ENCODE measurements at places on chromosomes 6 and 20.

DNA sequence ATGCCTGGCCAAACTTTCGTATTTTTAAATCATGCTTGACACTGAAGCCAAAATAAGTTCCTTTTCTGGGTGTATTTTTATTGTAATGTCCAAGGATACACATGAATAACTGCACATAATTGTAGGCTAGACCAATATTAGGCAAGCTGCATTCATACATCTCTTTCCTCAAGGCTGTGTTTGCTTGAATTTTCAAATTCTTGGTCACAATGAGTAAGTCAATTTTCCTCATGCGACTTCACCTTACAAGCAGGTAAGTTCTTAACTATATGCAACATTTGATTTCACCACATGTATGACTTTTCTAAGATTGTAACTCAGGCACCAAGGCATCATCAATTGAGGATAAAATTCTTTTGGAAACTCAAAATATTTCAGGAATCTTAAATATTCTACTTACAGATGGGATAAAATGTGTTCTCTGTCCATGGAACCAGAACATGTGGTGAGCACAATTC, 112.4 kb upstream of the ZNF217 start:
- no peak for DNase-seq

DNA sequence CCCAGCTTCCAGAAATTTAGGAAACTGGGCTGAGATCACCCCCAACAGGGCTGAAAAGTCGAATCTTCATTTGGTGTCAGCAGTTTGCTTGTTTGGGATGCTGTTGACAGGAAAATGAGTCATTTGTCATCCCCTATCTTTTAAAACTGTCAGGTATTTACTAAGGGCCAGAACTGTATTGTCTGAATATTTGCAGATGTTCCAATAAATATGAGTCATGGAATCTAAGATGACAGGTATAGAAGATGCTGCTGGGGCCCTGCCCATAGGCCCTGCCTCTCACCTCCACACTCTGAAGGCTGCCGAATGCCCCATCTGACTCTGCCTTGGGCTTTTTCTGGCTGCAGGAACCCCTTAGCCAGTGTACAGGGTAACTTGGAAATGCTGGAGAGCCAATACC, 3.9 kb downstream of the ETV7 start:
- DNase-seq = no peak

DNA sequence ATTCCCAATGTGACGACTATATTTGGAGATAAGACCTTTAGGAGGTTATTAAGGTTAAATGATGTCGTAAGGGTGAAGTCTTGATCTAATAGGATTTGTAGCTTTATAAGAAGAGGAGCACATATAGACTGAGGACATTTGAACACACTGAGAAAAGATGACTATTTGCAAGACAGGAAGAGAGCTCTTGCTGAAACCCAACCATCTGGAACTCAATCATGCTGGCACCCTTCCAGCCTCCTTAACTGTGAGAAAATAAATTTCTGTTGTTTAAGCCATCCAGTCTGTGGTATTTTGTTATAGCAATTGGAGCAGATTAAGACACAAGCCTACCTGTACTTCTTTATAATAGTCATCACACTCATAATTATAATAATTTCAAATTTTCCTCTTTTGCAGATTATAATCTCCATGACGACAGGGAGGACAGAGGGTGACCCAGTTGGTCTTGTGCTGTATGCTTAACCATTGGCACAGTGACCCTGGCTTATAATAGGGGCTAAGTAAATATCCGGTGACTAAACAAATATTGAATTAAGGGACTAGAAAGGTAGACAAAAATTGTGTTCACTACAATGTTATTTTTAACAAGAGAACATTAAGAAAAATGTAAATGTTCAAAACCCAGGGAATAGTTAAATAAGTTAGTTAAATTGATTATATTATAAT, 206.4 kb upstream of the HDDC2 start:
- DNase-seq = no peak

GRCh38 chr6:3136292-3137011, 17.9 kb downstream of the BPHL start:
- no peak for DNase-seq

DNA sequence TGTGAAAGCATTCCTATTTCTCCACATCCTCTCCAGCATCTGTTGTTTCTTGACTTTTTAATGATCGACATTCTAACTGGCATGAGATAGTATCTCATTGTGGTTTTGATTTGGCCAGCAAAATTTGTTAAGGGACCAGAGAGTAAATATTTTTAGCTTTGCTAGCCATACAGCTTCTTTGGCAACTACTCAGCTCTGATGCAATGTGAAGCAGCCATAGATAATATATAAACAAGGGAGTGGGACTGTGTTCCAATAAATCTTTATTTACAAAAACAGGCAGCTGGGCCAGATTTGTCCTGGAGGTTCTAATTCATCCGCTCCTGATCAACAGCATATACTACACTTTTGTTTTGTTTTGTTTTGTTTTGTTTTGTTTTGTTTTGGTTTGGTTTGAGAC, 202.9 kb downstream of the ZNF217 start:
- no peak for DNase-seq

DNA sequence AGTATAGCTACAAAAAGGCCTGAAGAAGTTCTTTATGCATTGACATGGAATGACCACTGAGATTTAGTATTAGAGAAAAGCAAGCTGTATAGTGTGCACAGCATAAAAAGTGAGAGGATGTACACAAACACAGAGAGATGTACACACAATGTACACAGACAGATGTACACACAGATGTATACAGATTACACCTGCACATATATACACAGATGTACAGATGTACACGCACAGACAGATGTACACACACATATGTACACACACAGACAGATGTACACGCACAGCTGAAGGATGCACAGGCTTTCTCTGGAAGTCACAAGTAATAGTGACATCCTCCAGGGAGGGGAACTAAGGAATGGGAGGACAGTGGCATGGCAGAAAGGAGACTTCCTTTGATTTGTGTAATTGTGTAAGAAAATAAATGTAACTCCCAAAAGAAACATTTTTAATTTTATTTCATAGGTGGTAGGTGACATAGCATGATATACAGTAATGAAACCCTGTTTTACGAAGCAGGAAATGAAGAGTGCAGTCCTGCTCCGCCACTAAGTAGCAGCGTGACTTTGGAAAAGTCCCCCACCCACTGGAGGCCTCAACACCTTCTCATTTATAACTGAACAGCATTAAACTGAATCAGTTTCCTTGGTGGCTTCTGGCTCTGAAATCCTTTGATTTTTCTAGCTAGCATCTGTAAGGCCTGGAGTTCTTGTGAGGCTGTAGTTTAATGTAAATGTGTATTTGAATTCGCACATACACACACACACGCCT, 14.1 kb downstream of the NFATC2 start:
- no peak for DNase-seq

- DNase-seq = no peak
Measured at GRCh38 chr6:51531623-51532022, 555.8 kb downstream of the PKHD1 start.

DNA sequence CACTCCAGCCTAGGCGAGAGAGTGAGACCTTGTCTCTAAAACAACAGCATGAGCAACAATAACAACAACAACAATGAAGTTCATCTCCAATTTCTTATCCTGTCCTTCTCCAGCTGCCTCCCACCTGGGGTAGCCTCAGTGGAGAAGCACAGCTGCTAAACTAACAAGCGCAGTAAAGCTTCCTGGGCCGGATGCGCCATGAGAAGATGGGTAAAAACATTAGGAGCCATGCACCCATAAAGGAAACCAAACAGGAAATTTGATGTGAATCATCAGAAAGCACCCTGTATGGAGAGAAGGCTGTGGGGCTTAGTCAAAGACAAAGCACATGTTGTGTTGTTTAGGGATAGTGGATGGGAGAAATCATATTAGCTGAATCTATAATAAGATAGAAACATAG, 61.1 kb upstream of the CCN6 start:
- DNase-seq = peak; percentile 5

GRCh38 chr6:80341330-80341729, 234.9 kb downstream of the BCKDHB start:
- no peak for DNase-seq

DNA sequence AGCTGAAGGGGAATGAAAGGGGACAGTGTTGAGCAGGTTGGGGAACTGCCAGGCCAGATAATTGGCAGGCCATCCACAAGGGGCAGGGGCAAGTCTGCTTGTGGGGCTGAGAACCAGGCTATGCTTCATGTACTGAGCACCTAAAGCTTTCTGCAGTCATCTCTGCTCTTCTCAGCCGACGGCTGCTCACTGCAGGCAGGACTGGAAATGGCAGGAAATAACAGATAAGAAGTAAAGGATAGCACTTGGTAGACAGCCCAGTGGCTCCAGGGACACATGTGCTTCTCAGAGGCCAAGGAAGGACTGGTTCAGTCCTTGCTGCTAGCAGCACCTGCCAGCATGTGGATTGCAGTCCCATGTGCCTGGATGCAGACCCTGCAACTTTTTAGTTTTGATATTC, 89.8 kb downstream of the CD164 start:
- DNase-seq = no peak

DNA sequence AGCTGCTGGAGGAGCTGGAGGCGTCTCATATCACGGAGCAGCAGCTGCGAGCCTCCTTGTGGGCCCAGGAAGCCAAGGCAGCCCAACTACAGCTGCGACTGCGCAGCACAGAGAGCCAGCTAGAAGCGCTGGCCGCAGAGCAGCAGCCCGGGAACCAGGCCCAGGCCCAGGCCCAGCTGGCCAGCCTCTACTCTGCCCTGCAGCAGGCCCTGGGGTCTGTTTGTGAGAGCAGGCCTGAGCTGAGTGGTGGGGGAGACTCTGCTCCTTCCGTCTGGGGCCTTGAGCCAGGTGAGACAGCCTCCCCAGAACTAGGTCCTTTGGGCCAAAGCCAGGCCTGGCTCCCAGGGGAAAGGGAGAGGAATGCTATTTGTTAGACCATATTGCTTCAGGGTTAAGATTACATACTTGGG, 31.7 kb downstream of the C20orf173 start:
- no peak for DNase-seq

DNA sequence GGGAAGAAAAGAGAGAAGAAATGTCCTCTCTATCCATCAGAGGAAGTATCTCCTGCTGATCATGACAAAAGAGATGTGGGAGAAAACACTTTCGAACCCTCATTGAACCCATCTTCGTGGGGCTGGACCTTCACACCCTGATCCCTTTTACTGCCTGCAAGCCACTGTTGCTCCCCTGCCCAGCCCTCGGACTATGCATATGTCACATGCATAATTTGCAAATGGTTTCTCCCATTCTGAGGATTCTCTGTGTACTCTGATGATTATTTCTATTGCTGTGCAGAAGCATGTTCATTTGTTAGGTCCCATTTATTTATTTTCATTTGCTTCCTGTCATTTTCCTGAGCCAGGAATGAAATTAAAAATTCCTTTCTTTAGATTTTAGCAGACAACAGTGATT, 64.7 kb downstream of the DNAAF9 start:
- DNase-seq = no peak

DNA sequence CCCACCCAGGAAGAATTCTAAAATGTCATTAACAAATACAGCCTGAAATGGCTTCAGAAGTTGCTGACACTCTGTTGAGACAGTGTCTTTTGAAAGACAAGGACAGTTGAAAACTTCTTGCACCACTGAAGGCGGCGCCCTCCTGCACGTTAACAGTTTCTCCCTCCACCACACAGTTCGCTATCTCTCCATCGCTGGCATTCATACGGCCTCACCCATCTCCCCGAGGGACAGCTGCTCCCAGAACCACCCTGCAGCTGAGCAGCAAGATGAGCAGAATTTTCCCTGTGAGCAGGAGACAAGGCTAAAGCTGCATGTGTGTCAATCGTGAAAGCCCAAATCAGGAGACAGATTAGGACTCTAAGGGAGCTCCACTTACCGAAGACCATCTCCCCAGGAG, 113.3 kb downstream of the LY86 start:
- DNase-seq = no peak

GRCh38 chr6:130724089-130724488, 103.1 kb upstream of the SMLR1 start:
- no peak for DNase-seq

- DNase-seq = no peak
Measured at GRCh38 chr6:13338038-13338437, 9.7 kb upstream of the TBC1D7 start.

DNA sequence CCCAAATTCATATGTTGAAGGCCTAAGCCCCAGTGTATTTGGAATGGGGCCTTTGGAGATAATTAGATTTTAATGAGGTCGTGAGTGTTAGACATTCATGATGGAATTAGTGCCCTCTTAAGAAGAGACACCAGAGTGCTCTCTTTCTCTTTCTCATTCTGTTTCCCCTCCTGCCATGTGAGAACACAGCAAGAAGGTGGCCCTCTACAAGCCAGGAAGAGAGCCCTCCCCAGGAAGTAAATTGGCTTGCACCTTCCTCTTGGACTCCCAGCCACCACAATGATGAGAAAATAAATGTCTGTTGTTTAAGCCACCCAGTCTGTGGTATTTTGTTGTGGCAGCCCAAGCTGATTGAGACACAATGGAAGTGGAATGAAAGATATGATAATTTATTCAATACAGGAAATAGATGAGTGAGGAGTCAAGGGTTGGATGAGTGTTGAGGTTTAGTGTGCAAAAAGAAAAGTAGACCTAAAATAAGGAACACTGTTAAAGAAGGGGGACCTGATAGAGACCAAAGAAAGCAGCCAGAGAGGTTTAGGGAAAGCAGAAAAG, 25.9 kb upstream of the ATXN1 start:
- no peak for DNase-seq

DNA sequence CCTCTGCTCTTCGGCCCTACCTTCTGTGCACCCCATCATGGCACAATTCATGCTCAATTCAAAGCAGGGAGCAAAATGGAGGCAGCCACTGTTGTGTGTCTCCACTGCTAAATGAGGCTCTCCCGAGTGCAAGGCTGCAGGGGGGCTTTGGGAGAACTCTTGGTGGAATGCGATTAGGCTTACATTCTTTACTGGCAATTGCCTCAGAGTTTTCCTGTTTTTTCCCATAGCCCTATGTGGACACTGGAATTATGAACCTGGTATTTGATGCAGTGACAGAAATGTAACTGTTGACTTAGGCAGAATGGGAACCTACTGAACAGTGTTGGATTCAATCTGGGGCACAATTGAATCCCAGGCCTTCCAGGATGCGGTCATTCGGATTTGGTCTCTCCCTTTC, 187.9 kb upstream of the GMDS start:
- no peak for DNase-seq

- no peak for DNase-seq
Measured at GRCh38 chr6:117481926-117482239, 591 bp upstream of the DCBLD1 start.

GRCh38 chr20:24646321-24646720, 176.9 kb downstream of the SYNDIG1 start:
- no peak for DNase-seq

DNA sequence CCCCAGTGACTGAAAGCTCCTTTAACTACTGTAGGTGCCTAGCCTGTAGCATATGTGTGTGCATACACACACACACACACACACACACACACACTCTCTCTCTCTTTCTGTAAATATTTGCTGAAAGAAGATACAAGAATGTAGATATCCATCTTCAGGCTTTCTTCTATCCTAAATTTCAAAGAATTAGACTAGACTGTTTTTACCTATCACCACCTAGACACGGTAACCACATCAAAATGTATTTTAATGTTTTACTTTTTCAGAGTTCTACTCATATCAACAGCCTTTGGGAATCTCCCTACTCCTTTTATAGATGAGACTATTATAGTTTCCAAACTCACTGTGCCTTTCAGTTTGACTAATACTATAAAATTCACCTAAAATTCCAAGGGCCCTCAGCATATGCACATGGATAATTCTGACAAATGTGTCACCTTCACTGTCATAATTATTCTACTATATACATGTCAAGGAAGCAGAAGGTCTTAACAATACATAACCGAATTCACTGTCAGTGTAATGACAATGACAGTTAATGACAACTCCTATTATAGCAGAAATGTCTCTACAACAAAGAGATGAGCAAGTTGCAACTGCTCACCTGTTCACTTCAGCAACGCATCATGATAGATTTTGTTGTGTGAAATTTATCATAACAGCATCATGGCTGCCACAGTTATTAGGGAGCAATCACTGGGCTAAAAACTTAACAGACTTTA, 236.5 kb downstream of the GMPR start:
- DNase-seq = no peak

Measured in SW 1271 (cell line).